ENCODE measurements at places on chromosomes 5 and 9. TPM values are rescaled to one million over a fixed set of nuclear protein-coding genes. Genes with fewer than 3 reads are reported as not detected.

The PTPA gene
- total RNA-seq: 87.6 TPM

The GNA14 gene
- total RNA-seq: 5.2 TPM

The ACOT12 gene
- not detected for total RNA-seq

The ADAMTS12 gene
- total RNA-seq: 0.27 TPM

The ZBTB43 gene
- 9.4 TPM for total RNA-seq

The SLC6A18 gene
- total RNA-seq: not detected
